ENCODE measurements at places on chromosomes 11 and 22.

DNA sequence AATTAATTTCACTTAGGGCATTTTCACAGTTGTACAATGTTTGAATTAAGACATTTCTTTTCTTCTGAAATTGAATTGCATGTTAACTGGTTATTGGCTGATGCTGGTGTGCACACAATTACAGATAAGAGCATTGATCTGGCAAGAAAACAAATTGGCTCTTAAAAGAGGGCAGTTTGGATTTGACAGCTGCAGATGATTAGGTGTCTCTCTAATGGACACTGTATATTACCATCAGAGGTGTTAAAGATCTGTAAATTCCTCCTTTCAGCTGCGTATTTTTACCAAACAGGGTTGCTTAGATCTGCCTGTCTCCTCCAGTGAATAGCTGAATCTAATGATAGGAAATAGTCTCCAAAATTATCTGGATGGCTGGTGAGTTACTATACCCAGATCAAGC is 198.5 kb downstream of the BLID start:
- no peak for DNase-seq

DNA sequence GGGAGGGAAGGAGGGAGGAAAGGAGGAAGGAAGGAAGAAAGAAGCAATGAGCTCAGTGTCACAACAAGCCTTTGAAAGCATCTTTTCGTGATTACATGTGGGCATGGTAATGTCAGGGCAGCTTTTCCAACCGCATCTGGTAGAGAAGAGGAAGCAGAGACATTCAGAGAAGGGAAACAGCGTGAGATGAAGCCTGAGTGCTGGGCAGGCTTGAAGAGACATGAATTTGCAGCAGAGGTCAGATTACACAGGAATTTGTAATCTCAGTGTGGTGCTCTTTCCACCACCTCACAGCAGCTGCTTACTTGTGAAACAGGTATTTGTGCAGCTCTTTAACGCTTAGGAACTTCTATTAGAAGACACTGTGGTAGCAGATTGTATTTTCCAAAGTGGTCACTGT is 289.5 kb upstream of the C11orf87 start:
- DNase-seq: no peak

GRCh38 chr11:115919341-115920091 is 415.3 kb upstream of the CADM1 start:
- DNase-seq: no peak

DNA sequence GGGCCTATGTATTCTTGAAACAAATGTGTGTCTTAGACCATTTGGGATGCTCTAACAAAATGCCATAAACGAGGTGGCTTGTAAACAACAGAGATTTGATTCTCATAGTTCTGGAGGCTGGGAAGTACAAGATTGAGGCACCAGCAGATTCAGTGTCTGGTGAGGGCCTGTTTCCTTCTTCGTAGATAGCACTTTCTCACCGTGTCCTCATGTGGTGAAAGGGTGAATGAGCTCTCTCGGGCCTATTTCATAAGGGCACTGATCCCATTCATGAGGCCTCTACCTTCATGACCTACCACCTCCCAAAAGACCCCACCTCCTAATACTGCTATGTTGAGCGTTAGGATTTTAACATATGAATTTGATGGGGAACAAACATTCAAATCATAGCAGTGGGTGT is 6.4 kb upstream of the NNMT start:
- no peak for DNase-seq

- DNase-seq: no peak
These were observed 325.8 kb upstream of the B3GAT1 start for GRCh38 chr11:134737563-134738510.

DNA sequence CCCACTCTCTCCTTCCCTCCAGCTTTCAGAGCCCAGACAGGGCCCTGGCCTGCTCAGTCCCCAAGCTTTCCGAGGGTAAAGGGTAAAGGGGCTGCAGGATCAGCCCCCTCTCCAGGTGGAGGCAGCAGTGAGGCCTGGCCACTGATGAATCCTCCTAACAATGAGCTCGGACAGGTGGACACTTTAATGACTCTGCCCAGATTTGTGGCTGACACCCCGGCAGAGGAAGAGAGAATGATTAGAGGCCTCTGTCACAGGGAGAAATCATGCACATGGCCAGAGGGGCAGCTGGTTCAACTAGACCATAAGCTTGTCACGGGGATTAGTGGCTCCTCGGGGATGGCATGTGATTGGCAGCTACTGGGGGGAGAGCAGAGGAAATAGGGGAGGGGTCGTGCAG is 587.5 kb upstream of the B3GAT1 start:
- no peak for DNase-seq

DNA sequence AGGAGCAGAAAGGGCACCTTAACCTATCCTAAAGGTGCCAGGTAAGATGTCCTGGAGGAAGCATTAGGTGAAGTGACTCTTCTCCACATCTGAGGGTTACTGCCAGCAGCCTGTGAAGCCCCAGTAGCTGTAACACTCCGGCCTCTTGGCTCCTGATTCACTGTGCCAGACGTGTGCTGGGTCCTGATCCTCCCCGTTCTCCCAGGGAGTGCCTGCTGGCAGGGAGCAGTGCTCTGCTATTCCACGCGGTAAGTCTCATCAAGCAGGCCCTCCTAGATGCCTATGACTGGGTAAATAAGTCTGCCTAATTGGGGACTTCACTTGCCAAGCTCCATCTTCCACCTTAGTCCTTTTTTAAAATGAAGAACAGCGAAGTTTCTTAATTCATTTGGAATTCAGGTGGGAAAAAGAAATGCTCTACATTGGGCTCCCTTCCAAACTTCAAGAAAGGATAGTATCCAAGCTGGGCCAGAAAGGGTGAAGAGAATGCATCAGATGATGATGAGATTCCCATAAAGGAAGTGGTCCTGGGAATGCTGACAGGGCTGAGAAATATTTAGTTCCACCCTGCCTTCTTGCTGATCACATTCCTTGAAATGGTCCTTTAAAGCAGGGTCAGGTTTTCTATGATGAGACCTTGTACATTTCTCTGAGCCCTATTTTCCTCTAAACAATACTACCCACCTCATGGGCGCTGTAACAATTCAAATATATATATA is 188.0 kb downstream of the MAML2 start:
- DNase-seq: no peak

- DNase-seq: no peak
These were observed 110.8 kb downstream of the LDLRAD3 start for GRCh38 chr11:36054628-36055027.

DNA sequence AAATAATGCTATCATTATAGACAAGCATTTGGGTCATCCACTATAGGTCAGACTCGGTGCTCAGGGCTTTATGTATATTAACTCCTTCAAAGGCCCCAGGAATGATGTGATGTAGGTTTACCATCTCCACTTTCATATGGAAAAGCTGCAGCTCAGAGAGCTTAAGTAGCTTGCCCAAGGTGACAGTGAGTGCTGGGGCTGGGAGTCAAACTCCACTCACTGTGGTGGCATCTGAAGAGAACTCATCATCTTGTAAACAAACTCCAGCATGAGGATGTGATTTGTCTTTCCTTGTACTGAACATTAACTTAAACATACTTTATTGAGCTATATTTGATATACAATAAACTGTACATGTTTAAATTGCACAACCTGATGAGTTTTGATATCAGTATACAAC is 25.4 kb downstream of the TENM4 start:
- no peak for DNase-seq

DNA sequence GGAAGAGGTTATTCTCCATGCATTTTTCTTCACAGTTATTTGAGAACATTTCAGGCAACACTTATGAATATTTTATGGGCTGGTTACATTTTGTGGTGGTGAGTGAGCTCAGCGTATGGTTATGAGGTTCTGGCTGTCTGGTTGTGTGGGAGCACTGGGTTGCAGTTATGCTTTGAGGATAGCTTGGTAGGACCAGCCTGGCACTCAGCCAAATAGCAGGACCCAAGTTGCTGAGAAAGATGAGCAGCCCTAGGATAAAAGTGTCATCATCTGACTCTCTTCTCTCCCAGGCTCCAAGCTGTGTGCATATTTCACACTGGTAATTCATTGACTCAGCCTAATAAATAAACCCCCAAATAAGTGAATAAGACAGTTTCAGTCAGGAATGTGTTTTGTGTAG is 8.1 kb upstream of the SRSF8 start:
- no peak for DNase-seq

DNA sequence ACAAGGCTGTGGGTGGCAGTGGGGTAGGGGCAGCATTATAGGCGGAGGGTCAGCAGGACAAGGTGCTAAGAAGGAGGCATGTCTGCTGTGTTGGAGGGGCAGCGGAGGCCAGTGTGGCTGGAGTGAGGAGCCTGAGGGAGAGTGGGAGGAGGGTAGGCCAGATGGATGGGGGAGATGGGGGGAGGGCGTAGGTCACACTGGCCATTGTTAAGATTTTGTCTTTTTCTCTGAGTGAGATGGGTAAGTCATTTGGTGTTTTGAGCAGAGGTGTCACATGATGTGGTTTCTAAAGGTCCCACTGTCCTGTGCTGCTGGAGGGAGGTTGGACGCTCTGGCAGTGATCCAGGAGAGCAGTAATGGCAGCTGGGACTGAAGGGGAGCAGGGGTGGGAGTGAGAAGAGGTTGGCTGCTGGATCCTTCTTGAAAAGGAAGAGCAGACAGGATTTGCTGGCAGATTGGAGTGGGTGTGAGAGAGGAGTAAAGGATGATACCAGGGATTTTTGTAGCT is 9.8 kb downstream of the PPP6R3 start:
- DNase-seq: no peak

DNA sequence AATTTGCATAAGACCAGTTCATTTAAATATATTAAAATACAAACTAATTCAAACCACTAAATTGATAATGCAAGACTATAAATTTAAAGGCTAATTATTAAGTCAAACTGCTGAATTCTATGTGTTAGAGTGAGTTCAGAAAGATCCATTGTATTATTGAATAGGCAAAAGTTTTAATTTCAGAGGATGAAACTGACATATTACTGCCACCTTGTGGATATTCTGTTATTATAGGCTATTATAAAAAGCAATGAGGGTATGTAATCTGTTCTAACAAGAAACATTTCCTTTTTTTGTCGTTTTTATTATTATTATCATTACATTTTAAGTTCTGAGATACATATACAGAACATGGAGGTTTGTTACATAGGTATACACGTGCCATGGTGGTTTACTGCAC is 20.9 kb upstream of the NAALAD2 start:
- DNase-seq: no peak

- no peak for DNase-seq
These were observed 255.7 kb downstream of the BUD13 start for GRCh38 chr11:116517077-116517476.

GRCh38 chr11:95655536-95655935 is 134.0 kb downstream of the FAM76B start:
- no peak for DNase-seq

GRCh38 chr11:62419943-62420342 is 1.1 kb downstream of the SCGB1A1 start:
- no peak for DNase-seq

DNA sequence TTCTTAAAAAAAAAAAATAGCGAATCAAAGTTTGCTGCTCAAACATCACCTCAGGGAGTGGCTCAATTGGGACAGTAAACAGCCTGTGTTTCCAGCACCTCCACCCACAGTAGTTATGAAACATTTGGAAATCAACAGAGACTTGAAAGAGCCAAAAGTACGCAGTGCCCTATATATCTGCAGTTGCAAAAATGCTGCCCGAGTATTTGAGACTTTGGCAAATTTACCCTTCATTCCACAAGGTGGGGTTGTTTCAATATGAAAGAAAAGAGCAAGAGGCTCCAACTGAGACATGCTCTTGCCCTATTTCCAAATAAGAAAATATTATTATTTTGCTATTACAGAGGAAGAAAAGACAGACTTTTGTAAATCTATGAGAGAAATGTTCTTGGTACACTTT is 851.1 kb upstream of the RAG2 start:
- DNase-seq: no peak

GRCh38 chr11:126874831-126875230 is 125.7 kb downstream of the KIRREL3 start:
- no peak for DNase-seq

- DNase-seq: no peak
These were observed 28.0 kb downstream of the USP35 start for GRCh38 chr11:78216571-78217287.

DNA sequence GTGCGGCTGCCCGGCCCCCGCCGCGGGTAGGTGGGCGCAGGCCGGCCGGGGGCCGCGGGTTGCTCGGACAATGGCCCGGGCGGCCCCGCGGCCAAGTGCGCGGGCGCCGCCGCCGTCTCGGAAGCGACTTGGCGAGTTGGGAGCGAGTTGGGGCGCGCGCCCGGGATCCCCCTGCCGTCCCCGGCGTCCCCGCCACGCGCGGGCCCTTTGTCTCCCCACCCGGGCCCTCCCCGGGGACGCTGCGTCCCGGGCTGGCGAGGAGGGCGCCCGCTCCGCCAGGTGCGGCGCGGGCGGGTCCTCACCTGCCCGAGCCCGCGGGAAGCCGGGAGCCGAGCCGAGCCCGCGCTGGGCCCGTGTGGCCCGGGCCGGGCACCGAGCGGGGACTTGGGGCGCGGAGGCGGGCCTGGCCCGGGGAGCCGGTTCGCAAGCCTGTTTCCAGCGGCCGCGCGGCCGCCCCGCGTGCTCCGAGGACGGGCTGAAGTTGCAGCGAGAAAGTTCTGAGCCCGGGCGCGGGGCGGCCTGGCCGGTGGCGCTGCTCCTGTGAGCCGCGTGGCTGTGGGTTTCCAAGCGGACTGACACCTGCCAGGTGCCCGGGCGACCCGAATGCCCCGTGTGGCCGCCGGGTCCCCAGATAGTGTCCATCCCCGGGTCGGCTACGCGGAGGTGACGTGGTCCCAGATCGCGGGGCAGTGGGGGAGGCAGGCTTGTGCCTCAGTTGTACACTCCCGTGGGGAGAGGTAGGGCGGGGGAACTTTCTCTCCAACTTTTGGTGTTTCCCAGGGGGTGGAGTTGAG is 586 bp downstream of the LRP5 start:
- DNase-seq: no peak

DNA sequence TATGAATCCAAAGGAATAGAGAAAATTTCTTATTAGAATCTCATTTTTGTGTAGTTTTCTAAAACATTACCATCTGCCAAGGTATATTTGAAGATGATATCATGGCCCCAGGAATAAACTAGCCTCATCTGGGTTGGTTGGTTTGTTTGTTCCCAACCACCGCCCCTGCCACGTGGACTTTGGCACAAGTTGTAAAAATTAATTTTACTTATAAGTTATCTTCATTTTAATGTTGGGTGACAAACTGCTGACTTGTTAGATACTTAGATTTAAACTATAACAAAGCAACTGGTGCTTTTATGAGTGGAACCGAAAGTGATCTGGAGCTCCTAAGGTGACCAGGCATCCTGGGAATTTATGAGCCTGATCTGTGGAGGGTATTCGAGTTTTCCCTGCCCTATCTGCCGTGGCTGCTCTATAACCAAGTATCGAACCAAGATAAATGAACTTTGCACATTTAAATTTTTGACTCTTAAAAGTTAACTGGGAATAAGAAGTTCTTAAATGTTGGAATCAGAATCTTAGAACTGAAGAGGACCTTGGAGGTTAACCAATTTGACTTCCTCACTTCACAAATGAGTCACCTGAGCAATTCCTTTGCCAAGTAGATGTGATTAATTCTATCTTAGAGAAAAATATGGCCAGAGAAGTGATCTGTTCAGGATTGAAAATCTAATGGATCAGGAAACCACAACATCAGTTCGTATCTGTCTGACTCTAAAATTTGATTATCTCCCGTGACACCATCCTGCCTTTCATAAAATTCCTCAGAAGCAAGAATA is 129.1 kb upstream of the ARHGAP42 start:
- DNase-seq: no peak

GRCh38 chr22:22948651-22949571 is 61.3 kb downstream of the IGLL5 start:
- DNase-seq: no peak

Measured in stimulated activated CD8-positive, alpha-beta memory T cell treated with anti-CD3 and anti-CD28 coated beads, Interleukin-15, amount 100 ng/mL, for 48 hours (primary cell).